Mucosa of descending colon (tissue), 3 donors: ENCODE measurements at places on chromosomes 7 and 10.
A peak's percentile ranks its signal among the peaks of the same experiment; 100 is the strongest.

GRCh38 chr7:2046581-2047565 lies 185.9 kb downstream of the MAD1L1 start:
- peak; percentile 30 for DNase-seq

GRCh38 chr10:61609701-61610100 lies 53.0 kb upstream of the CABCOCO1 start:
- DNase-seq = no peak

- DNase-seq = no peak
Observed at GRCh38 chr7:51545131-51545530, 228.5 kb upstream of the COBL start.

DNA sequence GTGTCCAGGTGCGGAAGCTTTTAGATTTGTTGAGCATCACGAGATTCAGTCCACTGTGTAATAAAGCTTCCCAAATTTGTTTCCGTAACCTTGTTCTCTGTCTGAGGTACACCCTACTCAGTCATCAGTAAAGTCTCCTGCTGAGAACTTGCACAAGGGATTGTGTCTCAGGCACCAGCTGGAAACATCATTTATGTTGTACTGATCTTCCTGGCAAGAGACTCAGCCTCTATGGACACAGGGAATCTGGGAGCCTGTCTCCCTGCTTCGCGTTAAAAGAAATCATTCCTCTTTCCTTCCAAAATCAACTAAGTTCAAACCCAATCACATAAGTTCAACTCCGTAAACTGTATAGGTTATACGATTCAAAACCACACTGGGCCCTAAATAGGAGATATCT lies 336.8 kb downstream of the GPR37 start:
- DNase-seq = no peak

DNA sequence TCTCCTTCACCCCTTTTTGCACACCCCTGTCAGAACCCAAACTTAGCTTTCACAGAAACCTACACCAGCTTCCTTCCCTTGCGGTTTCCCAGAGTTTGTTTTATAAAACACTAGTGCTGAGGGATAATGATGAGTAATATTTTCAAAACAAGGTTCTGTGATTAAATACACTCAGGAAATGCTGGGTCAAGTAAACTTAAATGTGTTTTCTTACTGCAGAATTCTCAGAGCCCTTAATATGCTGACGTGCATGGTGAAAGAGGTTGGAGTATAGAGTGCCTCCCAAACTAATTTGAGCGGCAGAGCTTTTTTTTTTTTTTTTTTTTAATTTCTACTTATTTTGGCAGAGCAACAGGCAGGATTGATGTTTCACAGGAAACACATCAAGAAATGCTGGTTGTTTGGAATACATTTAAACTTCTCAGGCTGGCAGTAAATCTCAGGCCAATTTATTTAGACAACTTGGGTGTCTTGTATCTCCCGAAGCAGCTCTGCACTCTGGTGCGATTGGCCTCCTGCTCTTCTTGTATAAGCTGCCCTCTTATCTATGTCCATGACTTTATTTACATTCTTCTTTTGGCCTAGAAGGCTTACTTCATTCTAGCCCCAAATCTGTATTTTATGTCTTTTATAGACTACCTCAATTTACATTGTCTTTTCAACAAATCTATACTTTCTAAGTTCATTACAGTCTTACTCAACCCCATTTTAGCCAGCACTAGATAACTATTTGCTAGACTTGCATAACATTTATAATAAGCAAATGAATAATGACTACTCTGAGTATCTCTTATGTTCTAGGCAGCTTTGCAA lies 165.4 kb downstream of the BMPER start:
- no peak for DNase-seq

- DNase-seq = peak; percentile 71
Observed at GRCh38 chr7:117950601-117951260, 77.5 kb upstream of the CTTNBP2 start.

- no peak for DNase-seq
Observed at GRCh38 chr10:118243907-118244306, 98.2 kb downstream of the FAM204A start.

DNA sequence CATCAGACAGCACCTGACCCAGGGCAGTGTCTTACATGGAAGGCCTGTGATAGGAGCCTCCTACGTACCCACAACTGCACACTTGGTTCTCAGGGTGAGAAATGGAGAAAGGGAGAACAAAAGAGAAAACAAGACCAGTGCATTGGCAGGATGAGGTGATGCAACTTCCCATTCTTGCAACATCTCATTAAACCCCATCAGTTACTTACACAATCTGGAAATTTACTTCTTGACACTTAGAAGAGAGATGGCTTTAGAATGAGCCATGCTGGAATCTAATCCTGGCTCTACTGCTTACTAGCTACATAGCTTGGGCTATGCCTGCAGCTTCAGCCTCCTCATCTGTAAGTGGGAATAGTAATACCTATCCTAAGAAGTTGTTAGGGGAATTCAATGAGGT lies 391.7 kb downstream of the KCNMA1 start:
- DNase-seq = no peak

GRCh38 chr7:128767475-128768110 lies 8.0 kb downstream of the OPN1SW start:
- no peak for DNase-seq

DNA sequence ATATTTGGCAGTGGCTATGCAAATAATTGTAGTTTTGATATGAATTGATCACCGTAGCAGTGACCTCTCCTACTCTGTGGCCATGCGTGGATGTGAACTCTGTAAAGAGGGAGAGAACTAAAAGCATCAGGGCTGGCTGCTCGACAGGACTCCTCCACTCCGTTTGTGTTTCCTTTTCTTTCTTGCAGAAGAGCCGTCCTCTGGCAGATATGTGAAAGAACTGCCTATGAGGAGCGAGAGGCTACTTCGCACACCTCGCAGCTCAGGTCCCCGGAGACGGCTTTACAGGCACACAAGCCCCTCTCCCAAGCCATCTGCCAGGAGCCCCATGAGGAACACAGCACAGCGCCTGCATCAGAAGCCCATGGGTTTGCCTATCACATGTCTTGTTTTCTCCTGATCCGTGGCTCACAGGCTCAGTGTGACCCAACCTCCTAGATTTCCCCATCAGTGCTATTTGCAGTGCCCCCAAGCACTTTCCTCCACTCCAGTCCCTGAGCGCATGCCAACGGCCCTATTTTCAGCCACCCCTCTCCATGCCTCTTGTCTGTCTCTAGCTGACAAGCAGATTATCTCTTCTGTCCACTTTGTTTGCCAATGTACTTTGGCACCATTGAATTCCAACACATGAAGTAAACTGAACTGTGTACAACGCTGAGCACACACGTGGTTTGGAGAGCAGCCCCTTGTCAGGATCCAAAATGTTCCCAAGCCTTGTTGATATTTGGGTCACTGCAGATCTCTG lies 164.3 kb upstream of the AKR1E2 start:
- DNase-seq = no peak

- peak; percentile 56 for DNase-seq
Observed at GRCh38 chr10:43202224-43202656, 64.0 kb downstream of the CSGALNACT2 start.

DNA sequence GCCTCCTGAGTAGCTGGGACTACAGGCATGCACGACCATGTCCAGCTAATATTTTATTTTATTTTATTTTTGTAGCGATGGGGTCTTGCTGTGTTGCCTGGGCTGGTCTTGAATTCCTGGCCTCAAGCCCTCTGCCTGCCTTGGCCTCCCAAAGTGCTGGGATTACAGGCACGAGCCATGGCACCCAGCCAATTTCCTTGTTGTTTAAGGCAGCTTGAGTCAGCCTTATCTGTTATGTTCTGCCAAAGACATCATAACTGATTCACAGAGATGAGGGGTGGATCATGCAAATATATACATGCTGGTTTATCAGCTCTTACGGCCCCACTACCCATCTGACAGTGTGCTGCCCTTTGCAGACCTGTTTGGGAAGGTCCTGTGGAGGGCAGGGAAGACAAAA lies 826.7 kb downstream of the TYW1 start:
- DNase-seq = no peak

- DNase-seq = no peak
Observed at GRCh38 chr7:25025218-25025671, 45.3 kb upstream of the OSBPL3 start.

GRCh38 chr10:25522294-25522693 lies 347.5 kb downstream of the GPR158 start:
- DNase-seq = no peak

DNA sequence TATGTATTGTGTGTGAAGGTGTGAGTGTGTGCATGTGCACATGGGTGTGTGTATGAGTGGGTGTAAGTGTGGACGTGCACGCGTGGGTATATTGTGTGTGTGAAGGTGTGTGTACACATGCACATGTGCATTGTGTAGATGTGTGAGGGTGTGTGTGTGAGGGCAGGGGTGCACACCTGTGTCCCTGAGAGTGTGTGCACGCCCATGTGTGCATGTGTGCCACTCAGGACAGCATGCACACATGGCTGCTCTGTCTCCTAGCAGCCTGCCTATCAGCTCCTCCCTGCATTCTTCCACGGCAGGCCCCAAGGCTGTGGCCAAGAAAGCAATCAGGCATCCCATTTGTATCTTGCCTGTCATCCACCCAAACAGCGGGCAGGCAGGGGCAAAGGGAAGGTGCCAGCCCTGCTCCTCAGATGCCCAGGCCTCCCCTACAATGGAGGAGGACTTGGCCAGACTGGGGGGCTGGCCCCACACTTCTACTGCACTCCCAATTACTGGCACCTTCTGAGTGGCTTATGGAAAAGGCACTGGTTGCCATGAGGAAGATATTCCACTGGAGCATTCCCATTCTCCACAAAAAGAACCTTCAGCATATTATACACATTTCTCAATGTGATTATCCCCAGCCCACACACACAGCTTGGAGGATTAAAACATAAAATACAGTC lies 380.4 kb upstream of the ZMIZ1 start:
- DNase-seq = no peak

DNA sequence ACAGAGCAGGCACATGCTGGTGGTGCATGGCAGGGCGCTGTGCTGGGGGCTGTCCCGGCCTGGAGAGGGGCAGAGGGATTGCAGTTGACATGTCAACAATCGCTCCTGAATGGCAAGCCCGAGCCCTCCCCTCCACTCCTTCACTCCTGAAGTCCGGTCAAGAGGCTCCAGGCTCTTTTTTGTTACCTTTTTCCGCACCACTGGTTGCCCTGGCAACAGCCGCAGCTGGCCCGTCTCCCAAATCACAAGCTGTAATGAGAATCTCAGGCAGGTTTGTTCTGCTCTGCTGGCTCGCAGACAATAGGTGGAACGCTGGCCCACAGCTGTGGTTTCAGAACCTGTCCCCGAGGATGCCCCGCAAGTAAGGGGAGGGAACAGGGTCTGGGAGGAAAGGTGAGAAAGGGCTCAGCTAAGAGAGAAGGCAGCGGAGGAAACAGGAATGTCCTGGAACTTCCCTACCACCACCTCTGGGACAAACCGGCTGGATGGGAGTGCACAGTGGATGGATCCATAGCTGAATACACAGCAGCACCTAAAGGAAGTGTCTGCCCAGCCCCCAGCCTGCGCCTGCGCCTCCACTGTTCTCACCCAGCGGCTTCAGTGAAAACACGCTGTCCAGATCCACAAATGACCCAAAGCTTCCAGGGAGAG lies 58.9 kb downstream of the CALML3 start:
- peak; percentile 74 for DNase-seq

DNA sequence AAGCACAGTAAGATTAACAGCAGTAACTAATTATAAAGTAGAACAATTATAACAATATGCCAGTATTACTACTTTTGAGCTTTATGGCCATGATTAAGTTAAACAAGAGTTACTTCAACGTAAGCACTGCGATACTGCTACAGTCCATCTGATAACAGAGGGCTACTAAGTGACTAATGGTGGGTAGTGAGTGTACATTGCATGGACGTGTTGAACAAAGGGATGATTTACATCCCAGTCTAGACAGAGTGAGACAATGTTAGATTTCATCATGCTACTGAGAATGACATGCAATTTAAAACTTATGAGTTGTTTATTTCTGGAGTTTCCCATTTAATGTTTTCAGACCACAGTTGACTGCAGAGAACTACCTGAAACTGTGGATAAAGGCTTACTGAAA lies 45.6 kb downstream of the TPST1 start:
- no peak for DNase-seq

GRCh38 chr10:8616166-8616565 lies 561.7 kb downstream of the GATA3 start:
- no peak for DNase-seq

DNA sequence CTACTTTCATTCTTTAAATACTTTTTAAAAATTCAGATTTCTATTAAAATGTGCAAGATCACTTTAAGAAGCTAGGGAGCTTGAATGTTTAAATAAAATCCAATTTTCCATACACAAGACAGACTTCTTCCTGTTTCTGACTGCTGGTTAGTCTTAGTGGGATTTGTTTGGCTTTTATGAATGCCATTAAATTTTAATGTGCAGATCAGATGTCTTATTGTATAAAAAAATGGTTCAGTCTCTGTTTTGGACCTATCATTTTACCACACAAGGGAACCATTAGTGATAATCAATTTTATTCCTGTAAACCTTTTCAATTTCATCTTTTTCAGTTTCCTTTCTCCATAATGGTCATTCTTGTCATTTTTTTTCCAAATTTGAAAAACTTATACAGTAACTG lies 63.2 kb downstream of the VCL start:
- no peak for DNase-seq

DNA sequence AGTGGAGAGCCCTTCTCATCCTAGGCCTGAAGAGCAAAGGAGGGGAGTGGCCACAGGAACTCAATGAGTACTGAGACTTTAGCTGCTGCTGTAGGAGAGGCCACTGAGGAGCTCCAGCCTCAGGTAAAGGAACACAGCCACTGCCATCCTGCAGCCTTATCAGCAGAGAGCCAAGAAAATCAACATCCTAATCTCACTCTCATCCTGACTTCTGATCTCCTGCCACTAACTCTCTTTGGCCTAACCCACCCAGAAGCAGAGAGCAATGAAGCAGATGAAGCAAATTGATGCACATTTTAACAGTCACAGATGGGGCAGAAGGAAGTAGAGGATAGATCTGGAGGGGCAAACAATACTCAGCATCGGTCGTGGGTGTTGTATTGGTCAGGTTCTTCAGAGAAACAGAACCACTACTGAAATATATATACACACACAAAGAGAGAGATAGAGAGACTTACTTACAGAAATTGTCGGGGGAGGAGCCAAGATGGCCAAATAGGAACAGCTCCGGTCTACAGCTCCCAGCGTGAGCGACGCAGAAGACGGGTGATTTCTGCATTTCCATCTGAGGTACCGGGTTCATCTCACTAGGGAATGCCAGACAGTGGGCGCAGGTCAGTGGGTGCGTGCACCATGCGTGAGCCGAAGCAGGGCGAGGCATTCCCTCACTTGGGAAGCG lies 297.6 kb downstream of the MTERF1 start:
- no peak for DNase-seq
